ENCODE measurements at places on chromosomes 5 and 9.

- no peak for DNase-seq
Measured at GRCh38 chr9:106074006-106074405, 379.7 kb downstream of the TMEM38B start.

DNA sequence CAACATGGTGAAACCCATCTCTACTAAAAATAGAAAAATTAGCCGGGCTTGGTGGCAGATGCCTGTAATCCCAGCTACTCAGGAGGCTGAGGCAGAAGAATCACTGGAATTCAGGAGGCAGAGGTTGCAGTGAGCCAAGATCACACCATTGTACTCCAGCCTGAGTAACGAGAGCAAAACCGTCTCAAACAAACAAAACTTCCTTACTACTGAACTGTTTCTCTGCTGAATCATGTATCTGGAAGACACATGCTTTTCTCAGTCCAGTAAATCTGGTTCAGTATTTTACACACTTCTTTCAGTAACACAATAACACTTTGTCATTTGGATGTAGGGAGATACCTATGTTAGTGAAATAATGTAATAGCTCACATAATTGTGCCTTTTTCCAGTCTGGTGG lies 7.9 kb downstream of the TRMT10B start:
- DNase-seq, result no peak

DNA sequence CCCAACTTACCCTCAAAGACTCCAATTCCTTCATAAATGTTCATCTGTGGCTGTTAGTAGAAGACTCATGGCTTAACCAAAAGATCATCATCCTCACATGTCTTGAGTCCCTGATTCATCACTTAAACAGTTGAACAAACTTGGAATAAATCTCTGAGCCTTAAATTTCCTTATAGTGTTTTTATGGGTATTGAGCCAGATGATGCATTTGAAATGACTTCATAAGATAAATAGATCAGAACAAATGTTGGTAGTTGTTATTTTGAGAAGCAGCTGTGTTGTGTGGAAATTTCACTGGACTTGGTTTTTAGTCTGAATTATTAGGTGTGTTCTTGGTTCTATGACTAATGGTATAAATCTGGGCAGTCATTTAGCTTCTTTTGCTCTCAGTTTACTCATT lies 236.2 kb downstream of the NNT start:
- no peak for DNase-seq

DNA sequence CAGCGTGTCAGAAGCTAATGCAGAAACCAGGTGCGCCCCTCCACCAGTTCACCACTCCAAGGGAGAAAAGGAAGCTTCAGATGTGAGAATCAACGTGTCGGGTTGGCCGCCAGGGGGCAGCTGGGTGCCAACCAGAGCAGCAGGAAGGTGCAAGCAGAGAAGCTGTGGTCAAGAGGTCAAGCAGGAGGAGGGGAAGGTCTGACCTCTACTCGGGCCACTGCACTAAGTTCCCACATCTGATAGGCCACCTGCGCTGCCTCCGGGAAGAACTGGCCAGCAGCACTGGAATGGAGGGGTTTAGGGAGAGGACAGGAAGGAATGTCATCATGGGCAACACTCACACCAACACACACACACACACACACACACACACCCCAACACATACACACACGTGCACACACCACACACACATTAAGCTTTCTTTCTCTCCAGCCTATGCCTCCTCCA lies 31.4 kb downstream of the ANXA6 start:
- DNase-seq, result peak; percentile 82

- no peak for DNase-seq
Measured at GRCh38 chr9:8534828-8535227, 735.2 kb upstream of the DMAC1 start.

DNA sequence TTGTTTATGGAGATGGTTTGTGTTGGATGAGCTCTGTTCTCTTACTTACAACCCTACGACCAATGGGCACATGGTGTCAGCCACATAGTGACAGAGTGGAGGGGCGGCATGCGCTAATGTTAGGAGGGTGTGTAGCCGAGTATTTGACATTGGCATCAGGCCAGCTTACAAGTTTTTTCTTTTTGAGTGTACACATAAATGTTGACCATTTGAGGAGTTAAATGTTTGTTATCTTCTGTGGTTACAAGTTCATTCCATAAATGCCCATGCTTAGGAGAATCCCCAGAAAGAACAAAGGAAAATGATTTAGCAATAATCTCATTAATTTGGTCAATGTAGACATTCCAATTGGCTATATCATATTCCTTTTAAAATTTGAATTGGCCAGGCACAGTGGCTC lies 180.1 kb upstream of the ELL2 start:
- DNase-seq, result no peak

Measured in coronary artery (tissue), 2 donors.